GM12878 (cell line): ENCODE measurements at places on chromosomes 6 and 20. TPM values are rescaled to one million over a fixed set of nuclear protein-coding genes. Genes with fewer than 3 reads are reported as not detected.

DNA sequence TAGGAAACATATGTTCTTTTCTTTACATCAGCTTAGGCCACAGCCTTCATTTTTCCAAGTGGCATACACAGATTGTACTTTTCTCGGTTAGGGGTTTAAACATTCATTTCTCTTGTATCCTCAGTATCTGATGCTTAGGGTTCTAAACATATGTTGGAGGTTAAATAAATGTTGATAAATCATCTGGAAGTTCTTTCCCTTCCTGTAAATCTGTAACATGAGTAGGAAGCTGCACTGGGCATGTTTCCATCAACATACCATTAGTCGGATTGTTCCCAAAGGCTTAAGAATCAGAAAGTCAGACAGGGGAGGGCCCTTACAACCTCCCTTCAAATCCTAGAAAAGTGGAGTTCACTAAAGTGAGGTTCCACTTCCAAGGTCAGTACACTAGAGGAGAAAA lies 54.8 kb upstream of the BCLAF1 start:
- no peaks in the 10 kb centered on the region for H3K27me3 ChIP-seq
- H3K4me3 ChIP-seq, result no peak overlapping the region

Gene KIAA0408
- total RNA-seq, result not detected in 2 replicates

- H3K4me1 ChIP-seq, result no peaks in the 10 kb centered on the region
- no peak for DNase-seq
- H3K4me3 ChIP-seq, result no peak overlapping the region
- H3K27me3 ChIP-seq, result no peaks in the 10 kb centered on the region
Measured at GRCh38 chr20:7897781-7898364, 42.4 kb downstream of the HAO1 start.

GRCh38 chr20:18986146-18986830 lies 172.7 kb downstream of the SCP2D1 start:
- no peaks in the 10 kb centered on the region for H3K36me3 ChIP-seq
- no peaks in the 10 kb centered on the region for H3K4me1 ChIP-seq
- no peak overlapping the region for H3K27ac ChIP-seq
- no peak overlapping the region for H3K4me3 ChIP-seq

GRCh38 chr6:40930555-40930954 lies 108.5 kb downstream of the UNC5CL start:
- no peak for DNase-seq
- no peaks in the 10 kb centered on the region for H3K4me1 ChIP-seq
- no peaks in the 10 kb centered on the region for H3K36me3 ChIP-seq
- no peak overlapping the region for H3K27ac ChIP-seq
- peaks cover 2% of the 10 kb centered on the region for H3K27me3 ChIP-seq
- no peak overlapping the region for H3K4me3 ChIP-seq

DNA sequence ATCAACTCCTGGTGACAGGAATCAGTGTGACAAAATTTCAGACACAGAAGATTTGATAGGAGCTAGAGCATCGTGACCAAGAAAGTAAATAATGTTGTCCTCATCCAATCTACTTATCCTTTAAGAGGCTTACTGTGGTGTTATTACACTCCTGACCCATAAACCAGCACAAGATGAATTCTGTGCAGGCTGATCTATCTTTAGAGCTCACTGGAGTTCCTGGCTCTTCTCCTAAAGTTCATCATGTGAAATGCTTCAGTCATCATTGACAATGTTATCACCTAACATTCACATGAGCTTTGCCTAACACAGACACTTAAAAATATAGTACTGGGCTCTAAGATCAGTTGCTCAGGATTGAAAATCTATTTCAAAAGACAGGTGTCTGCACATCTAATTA lies 271.0 kb upstream of the HSF2 start:
- no peaks in the 10 kb centered on the region for H3K27me3 ChIP-seq
- H3K27ac ChIP-seq, result no peak overlapping the region
- no peaks in the 10 kb centered on the region for H3K36me3 ChIP-seq

DNA sequence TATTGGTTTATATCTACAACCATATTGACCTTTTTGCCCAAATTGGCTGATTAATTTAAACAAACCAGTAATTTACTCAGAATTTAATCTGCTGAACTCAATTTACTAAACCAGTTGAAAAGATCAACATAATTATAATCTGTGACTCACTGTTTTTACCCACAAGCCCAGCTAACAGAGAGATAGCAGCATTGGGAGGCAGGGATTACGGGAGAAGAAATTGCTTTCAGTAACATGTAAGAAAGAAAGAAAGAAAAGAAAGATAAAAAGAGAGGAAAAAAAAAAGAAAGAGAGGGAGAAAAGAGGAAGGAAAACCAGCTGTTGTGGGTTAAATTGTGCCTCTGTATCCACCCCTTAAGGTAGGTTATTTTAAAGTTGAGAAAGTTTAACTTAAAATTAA lies 13.3 kb upstream of the RHAG start:
- no peaks in the 10 kb centered on the region; the same call in 1 of the 2 replicates for H3K27me3 ChIP-seq
- no peaks in the 10 kb centered on the region for H3K4me1 ChIP-seq
- no peaks in the 10 kb centered on the region for H3K36me3 ChIP-seq
- no peak overlapping the region for H3K27ac ChIP-seq
- H3K4me3 ChIP-seq, result no peak overlapping the region

- no peak overlapping the region for H3K27ac ChIP-seq
- no peak for DNase-seq
- H3K27me3 ChIP-seq, result no peaks in the 10 kb centered on the region
- H3K4me1 ChIP-seq, result no peaks in the 10 kb centered on the region
- peaks cover 16% of the 10 kb centered on the region for H3K36me3 ChIP-seq
Measured at GRCh38 chr6:43005844-43006243, 7.9 kb downstream of the MEA1 start.

DNA sequence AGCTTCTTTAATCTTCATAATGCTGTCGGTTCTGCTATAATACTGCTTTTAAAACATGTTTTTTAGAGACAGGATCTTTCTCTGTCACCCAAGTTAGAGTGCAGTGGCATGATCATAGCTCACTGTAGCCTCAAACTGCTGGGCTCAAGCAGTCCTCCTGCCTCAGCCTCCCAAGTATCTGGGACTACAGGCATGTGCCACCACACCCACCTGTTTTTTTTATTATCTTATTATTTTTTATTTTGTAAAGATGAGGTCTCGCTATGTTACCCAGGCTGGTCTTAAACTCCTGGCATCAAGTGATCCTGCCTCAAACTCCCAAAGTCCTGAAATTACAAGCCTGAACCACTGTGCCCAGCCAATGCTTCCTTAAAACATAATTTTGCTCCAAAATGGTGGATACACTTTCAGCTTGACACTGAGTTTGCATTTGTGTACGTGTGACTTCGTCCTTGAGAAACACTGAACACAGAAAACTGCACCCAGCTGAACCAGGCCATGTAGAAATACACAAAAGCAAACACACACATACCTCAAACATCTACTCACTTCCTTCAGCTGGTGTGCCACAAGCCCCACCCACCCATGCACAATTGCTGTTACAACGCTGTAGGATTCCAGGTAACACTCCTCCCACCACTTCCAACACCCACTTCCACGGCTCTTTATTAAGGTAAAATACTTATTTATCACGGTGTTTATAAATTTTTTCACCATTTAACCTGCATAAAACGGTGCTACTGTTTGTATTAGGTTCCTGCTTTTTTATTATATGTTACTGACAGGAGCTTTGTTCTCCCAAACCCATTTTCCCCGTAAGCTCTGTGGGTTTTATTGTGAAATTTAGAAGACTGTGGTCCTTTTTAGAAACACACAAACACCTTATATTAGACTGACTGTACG lies 109.1 kb downstream of the TSHZ2 start:
- no peak for DNase-seq
- no peaks in the 10 kb centered on the region for H3K4me1 ChIP-seq
- H3K4me3 ChIP-seq, result no peak overlapping the region
- no peak overlapping the region for H3K27ac ChIP-seq
- H3K27me3 ChIP-seq, result 0 out of 2 replicates have a peak, but pooled peaks cover 3% of the 10 kb centered on the region

- H3K4me1 ChIP-seq, result no peaks in the 10 kb centered on the region
- DNase-seq, result no peak
- H3K27me3 ChIP-seq, result no peaks in the 10 kb centered on the region
- peaks cover 39% of the 10 kb centered on the region for H3K36me3 ChIP-seq
Measured at GRCh38 chr20:62893700-62894099, 32.1 kb upstream of the TCFL5 start.

DNA sequence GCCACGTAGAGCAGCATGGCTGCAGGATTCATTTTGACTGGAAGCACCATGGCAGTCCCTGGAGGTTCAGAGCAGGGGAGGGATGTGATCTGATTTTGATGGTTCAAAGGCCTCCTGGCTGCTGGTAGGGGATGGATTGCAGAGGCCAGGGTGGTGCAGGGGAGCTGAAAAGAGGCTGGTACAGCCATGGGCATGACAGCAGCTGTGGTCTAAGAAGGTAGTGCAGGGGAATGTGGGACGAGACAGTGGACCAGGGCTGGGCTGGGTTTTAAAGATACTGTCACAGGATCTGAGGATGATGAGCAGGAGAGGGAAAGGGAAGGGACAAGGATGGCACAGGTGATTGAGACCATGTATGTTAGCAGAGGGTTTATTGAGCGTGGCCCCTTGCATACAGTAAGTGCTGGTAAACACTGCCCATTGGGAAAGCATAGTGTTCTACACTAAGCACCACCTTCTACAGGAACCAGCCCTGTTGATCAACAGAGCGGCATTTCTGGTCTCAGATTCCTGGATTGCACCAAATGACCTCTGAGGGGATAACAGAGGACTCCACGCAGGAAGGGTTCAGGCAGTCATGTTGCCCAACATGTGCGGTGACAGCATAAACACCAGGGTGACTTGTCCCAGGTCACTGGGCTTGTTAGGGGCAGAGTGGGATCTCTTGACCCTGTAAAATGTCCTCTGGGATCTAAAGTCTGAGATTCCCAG lies 14.5 kb upstream of the SIRPA start:
- no peak overlapping the region for H3K27ac ChIP-seq
- no peak for DNase-seq
- no peaks in the 10 kb centered on the region for H3K36me3 ChIP-seq
- peaks cover 5% of the 10 kb centered on the region; the same call in 1 of the 2 replicates for H3K4me1 ChIP-seq
- H3K4me3 ChIP-seq, result no peak overlapping the region

Gene WFDC12
- not detected in 2 replicates for total RNA-seq

Gene MTFR2
- 13.6 and 17.6 TPM in 2 replicates for total RNA-seq

Gene SENP6
- total RNA-seq, result 46.9 and 52.1 TPM in 2 replicates

DNA sequence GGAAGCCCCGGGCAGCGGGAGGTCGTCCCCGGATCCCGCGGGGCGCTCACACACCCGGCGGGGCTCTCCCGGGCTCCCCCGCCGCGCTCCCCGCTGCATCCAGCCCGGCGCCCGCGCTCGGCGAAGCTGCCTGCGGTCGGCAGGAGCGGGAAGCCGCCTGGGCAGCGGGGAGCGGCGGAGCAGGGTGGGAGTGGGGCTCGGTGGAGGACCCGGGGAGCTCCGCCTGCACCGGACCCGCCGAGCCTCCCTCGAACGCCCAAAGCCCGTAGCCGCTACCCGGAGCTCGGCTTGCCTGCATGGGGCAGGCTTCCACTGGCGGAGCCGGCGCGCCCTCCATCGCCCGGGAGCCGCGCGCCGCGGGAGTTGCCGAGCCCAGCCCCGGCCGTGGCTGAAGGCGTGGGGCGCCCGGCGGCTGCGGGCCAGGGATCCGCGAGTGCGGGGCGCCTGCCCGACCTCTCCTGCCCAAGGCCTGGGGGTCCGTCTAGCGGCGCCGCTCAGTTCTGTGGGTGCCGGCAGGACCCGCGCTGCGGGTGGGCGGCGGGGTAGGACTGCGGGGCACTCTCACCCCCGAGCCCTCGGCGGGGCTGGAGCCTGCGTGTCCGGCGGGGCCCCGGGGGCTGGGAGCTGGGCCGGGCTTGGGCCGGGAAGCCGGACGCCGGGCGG lies 671 bp downstream of the CDH4 start:
- no peak overlapping the region for H3K27ac ChIP-seq
- H3K4me1 ChIP-seq, result no peaks in the 10 kb centered on the region
- no peak overlapping the region for H3K4me3 ChIP-seq
- H3K36me3 ChIP-seq, result no peaks in the 10 kb centered on the region
- H3K27me3 ChIP-seq, result no peaks in the 10 kb centered on the region

Gene RCAN2
- not detected in 2 replicates for total RNA-seq
